M059J (cell line): ENCODE measurements at places on chromosomes 2 and 18.

GRCh38 chr2:128379021-128380015 is 60.6 kb upstream of the HS6ST1 start:
- no peak for DNase-seq

GRCh38 chr2:239462191-239462515 is 61.3 kb upstream of the HDAC4 start:
- no peak for DNase-seq

- no peak for DNase-seq
Measured at GRCh38 chr18:41655074-41655473, 300.0 kb upstream of the PIK3C3 start.

DNA sequence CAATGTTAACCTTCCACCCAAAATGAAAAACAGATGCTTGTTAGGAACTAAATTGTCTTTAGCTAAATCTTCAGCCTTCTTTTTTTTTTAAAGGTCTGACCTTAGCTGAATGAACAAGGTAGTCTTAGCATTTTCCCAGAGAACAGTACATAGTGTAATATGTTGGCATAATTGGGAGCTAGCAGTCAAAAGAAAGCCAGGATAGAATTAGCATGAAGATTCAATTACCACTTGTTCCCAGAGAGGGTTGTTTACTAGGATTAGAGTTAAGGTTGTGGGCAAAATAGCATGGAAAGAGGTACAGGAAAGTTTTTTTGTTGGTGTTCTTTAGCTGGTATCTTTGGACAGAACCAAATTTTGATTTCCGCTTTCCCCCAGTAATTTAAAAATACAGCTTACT is 6.9 kb downstream of the CDH20 start:
- no peak for DNase-seq

DNA sequence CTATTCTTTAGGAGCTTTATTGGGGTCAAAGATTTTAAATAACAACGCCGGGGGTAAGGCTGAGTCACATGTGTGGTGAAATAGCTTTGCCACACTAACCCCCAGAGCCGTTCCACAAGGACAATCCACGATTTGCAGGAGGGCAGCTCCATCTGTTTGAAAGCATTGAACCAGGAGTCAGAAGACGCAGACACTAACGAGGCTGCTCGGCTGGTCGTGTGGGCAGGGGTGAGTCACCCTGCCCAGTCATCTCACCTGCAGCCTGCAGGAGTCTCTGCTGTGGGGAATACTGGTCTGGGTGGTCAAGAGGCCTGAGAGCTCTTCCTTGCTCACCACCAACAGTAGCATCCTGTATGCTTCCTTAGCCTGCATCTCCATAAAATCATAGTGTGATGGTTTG is 149.2 kb upstream of the NCK2 start:
- peak; percentile 84 for DNase-seq

- DNase-seq: no peak
Measured at GRCh38 chr2:116935097-116935814, 879.2 kb upstream of the DDX18 start.

DNA sequence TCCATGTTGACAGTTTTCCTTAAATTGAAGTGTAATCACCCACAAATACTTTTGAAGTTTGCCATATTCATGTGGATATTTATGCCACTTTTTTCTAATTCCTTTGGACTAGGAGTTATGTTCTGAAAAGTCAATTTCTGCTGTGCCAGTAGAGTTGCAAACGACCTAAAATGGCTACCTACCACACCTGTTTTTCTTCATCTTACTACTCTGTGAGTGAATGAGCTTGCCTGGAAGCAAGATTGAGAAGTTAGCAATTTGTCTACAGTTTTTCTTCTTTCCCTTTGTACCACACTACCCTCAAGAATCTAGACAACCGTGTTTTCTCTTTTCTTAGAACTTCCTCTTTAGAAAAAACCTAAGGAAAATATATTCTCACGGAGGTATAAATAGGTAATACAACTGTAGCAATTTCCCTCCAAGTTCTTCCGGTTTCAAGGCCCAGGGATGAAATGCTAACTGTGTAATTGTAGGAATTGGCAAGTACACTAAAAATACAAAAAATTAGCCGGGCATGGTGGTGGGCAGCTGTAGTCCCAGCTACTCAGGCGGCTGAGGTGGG is 7.3 kb upstream of the SLC39A10 start:
- no peak for DNase-seq

- DNase-seq: peak; percentile 18
Measured at GRCh38 chr2:36812196-36812595, 115.7 kb downstream of the VIT start.

GRCh38 chr2:187419808-187420207 is 28.2 kb downstream of the CALCRL start:
- DNase-seq: no peak

- DNase-seq: peak; percentile 33
Measured at GRCh38 chr18:63956755-63957154, 7.7 kb downstream of the HMSD start.

GRCh38 chr2:109264595-109265328 is 135.8 kb downstream of the SH3RF3 start:
- no peak for DNase-seq

DNA sequence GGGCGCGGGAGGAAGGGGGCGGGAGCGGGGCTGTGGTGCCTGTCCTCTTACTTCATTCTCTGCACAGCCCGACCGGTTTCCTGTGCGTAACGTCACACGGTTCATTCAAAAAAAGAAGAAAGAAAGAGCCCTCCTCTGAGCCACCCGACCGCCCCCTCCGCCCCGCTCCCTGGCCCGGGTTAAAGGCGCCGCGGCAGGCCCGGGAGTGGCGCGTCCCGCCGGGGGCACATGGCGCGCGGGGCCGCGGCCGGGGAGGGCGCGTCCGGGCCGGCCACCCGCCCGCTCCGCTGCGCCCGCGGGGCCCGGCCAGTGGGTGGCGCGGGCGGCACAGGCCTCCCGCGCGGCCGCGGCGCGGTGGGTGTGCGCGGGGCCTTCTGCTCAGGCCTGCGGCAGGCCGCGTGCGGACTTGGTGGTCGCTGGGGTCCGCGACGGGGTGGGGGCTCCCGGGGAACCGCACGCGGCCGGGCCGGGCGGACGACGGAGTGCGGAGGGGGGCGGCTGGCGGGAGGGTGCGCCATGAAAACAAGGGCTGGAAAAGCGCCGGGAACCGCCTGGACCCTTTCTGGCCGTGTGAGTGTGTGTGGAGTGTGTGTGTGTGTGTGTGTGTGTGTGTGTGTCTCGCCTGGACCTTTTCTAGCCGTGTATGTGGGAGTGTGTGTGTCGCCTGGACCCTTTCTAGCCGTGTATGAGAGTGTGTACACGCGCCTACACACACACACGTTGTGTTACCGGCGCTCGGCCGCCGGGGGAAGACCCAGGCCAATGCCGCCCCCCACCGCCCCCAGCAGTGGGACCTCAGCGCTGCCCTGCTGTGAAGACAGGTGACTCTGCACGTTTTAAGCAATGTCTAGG is 780 bp upstream of the BCL2 start:
- peak; percentile 65 for DNase-seq

DNA sequence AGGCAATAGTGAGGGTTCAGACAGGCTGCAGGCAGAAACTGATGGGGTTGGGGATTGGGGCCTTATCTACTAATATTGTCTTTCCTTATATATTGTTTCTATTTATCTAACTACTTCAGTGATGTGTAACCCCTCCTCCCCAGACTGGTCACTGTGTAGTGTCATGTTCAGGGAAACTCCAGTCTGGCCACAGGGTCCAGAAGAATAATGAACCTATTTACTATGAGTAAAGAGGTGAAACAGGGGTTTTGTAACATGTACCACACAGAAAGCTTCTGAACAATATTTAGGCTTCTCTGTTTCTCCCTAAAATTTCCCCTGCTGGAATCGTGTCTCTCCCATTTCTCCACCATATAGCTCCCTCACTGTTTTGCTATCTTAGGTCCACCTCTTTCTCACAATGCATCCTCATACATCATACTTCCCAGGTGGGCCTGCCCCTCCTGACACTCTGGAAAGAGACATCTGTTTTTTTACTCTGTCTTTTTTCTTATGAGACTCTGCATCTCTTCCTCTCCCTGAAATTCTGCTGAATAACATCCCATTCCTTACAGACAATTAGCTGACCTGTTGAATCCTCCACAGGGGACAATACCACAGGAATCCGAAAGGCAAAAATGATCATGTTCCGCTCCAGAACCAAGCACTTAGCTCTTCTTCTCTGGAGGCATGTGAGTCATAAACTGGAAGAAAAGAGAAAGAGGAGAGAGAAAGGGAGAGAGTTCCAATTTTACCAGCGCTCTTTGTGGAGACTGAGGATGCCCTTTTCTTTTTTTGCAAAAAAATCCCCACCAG is 154.8 kb downstream of the ZEB2 start:
- DNase-seq: peak; percentile 92

- no peak for DNase-seq
Measured at GRCh38 chr18:23137097-23137635, 1.9 kb downstream of the CABLES1 start.

DNA sequence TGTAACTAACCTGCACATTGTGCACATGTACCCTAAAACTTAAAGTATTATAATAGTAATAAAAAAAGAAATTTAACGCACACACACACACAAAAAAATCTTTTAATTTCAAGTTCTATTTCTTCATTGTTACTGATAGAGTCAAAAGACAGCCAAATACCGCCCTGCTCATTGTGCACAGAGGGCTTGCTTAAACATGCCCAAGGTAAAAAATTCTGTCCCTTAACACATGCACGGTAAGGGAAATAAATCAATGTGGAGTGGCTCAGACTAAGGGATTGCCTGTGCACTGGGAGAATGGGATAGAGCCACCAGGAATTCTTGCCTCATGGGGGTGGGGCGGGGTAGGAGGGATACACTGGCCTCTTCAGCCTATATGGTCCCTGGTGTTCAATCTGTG is 468.0 kb downstream of the NUP35 start:
- no peak for DNase-seq

GRCh38 chr2:72040629-72041571 is 106.8 kb downstream of the CYP26B1 start:
- peak; percentile 62 for DNase-seq

DNA sequence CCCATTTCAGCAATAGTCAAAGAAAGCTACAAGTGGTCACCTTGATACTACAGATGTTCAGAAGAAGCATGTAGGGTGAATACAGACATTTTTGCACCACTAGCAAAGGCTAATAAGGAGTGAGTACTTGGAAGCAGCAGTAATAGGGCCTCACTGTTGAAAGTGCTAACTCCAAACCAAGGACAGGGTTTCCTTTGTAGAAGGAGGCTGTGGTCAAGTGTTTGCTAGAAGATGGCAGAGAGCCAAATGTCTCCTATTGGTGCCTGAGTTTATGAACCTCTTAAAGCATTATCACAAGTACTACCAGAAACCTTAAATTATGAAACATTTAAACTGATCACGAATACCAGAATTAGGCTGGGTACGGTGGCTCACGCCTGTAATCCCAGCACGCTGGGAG is 308.1 kb downstream of the ZEB2 start:
- peak; percentile 20 for DNase-seq
